ENCODE measurements at places on chromosomes 11 and 22. TPM values are rescaled to one million over a fixed set of nuclear protein-coding genes. Genes with fewer than 3 reads are reported as not detected.

Gene MRGPRX3
- total RNA-seq: 0.15 TPM

Gene MPZL3
- total RNA-seq: not detected

Gene CD248
- not detected for total RNA-seq

Gene MACROD1
- 97.2 TPM for total RNA-seq

Gene AGBL2
- 1.3 TPM for total RNA-seq

Gene NRXN2
- 0.24 TPM for total RNA-seq

Gene CASP12
- total RNA-seq: not detected

Gene C11orf86
- not detected for total RNA-seq

Gene PDGFD
- total RNA-seq: 0.08 TPM

Gene KCNJ1
- not detected for total RNA-seq

Gene PLAAT5
- total RNA-seq: not detected

Gene LMO1
- total RNA-seq: not detected

Gene OR10G8
- total RNA-seq: not detected

Gene YPEL4
- 2.0 TPM for total RNA-seq

Gene GGTLC3
- total RNA-seq: not detected

Gene KCTD17
- total RNA-seq: 19.1 TPM

Gene C11orf42
- not detected for total RNA-seq

Gene ATG13
- total RNA-seq: 164 TPM

Gene RIN1
- 47.2 TPM for total RNA-seq

Gene SLC17A6
- total RNA-seq: not detected
